ENCODE measurements at places on chromosomes 1 and 21.
A peak's percentile ranks its signal among the peaks of the same experiment; 100 is the strongest.

- DNase-seq, result no peak
Observed at GRCh38 chr1:182386980-182387379, 4.6 kb downstream of the GLUL start.

DNA sequence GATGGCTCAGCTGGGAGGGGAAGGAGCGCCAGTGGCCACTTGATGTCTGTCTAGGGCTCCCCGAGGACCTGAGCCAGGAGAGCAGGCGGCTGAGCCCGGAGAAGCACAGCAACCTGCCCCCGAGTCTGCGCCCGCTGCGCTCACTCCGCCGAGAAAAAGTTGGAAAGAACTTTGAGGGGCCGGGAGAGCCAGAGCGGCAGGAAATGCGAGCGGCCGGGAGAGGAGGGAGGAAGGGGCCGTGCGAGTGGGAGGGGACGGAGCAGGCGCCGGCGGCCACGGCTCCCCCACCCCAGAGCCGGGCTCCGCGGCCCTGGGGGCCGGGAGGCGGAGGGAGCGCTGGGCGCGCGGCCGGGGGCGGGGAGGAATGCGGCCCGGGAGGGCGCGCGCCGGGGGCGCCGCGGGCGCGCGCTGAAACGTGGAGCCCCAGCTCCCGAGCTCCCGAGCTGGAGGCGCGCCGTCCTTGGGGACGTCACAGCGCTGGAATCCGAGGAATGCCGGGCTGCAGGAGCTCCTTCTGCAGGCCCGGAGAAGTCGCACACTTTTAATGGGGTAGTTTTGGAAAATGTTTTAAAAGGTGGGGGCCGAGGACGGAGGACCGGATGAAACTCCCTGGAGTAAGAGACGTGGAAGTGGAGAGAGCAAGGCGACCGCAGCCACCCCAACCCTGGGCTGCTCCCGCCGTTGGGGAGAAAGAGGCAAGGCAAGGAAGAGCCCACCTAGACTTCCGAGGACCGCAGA, at the start of gene PTPN14:
PTPN14 (minus strand) TSS at position 167 of the 738 bp plus-strand sequence. CDS start 86,799 bp downstream, outside the sequence.
- peak; percentile 96 for DNase-seq

GRCh38 chr1:85544689-85545215, 35.8 kb upstream of the CCN1 start:
- peak; percentile 26 for DNase-seq

GRCh38 chr1:216270086-216270773, 153.0 kb downstream of the USH2A start:
- DNase-seq, result no peak

DNA sequence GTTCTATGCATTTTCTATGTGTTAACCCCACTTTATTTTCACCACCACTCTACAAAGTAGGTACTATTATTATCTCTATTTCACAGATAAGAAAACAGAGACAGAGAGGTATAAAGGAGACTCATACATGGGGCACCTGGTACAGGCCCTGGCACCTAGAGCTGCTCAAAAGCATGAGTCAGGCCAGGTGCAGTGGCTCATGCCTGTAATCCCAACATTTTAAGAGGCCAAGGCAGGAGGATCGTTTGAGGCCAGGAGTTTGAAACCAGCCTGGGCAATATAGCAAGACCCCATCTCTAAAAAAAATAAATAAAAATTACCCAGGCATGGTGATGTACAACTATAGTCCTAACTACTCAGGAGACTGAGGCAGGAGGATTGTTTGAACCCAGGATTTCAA, 35.8 kb downstream of the GLIS1 start:
- DNase-seq, result no peak
